ENCODE measurements at places on chromosomes 5 and 9.

DNA sequence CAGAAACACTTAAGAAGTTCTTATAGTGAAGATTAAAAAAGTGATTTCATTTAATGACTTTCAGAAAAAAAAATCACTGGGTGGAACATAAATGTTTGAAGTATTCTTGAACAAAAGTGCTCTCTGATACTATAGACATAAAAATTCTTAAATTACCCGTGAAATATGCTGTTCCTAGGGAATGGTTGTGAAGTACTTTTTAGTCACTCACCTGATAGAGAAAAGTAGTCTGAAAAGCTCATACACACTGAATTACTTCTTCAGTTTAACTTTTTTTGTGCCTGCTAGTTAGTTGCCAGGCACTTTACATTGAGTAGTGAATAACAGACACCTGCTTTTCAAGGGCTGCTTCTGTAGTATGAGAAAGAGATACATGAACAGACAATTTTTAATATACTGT lies 78.0 kb downstream of the SH3GL2 start:
- DNase-seq: no peak

GRCh38 chr9:115107701-115108100 lies 10.3 kb downstream of the TNC start:
- DNase-seq: no peak

- no peak for DNase-seq
These were observed 65.6 kb downstream of the POU5F2 start for GRCh38 chr5:93675460-93676450.

DNA sequence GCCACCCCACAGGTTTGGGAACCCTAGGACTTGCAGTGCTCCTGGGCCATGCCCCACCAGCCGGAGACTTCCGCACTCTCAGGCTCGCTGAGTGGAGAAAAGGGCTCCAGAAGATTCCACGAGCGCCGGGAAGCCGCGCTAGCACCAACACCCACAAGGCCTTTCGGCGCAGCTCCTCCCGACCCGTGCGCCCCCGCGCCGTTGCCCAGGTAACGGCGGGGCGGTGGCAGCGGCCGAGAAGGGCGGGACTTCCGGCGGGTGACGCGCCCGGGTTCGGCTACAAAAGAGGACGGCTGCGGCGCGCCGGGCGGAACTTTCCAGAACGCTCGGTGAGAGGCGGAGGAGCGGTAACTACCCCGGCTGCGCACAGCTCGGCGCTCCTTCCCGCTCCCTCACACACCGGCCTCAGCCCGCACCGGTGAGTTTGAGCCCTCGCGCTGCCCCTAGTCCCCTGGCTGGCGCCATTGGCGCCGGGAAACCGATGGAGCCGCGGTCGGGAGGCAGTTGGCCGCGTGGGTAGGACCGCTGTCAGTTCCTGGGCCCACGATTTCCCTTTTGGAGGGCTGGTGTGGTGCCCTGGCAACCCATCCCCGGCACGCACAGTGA lies at the start of gene DNAJA1:
DNAJA1 (plus strand) TSS at position 308 of the 606 bp plus-strand sequence. CDS start 1,212 bp downstream, outside the sequence.
- DNase-seq: peak; percentile 95

GRCh38 chr9:69093471-69094103 lies 58.0 kb downstream of the FXN start:
- no peak for DNase-seq

DNA sequence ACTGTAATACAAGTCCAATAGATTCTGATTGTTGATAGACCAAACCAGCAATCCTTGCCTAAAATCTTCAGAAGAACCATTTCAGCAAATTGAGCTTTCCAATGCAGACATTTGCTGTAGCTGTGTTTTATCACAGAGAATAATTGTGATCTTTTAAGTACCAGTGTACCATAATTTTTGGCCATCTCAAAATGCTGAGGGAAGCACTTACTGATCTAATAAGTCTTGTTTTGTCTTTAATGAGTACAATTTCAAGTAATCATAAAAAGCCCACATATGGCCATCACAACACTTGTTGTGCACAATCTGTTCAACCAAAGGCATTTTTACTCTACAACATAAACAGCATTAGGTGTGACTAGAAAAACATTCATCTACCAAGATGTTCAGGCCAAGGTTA lies 159.9 kb downstream of the FBXL17 start:
- DNase-seq: no peak

DNA sequence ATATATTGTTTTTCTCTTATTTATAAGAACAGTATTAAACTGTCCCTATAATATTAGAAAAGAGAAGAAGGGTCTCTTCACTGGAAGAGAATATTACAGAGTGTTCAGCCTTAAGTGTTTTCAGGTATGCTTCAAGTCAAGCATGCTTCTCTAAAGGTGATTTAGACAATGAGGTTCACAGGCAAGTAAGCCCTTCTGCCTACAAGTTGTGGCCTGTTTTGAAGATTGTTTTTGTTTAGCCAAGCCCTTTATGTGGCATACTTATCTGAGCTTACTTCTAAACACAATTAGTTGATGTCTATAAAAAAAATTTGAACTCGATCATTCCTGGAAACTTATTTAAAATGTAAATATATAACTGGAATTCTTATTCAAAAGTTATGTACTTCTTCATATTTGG lies 343.8 kb upstream of the CDH18 start:
- DNase-seq: no peak

GRCh38 chr5:143541943-143542797 lies 138.7 kb upstream of the NR3C1 start:
- DNase-seq: no peak
